ENCODE measurements at places on chromosomes 7 and 10. TPM values are rescaled to one million over a fixed set of nuclear protein-coding genes. Genes with fewer than 3 reads are reported as not detected.

- no peak overlapping the region for H3K27ac ChIP-seq
- H3K27me3 ChIP-seq, result no peaks in the 10 kb centered on the region
- no peak for DNase-seq
- no peaks in the 10 kb centered on the region for H3K4me1 ChIP-seq
- H3K4me3 ChIP-seq, result no peak overlapping the region
- no peaks in the 10 kb centered on the region for H3K36me3 ChIP-seq
Observed at GRCh38 chr7:10824154-10824553, 149.5 kb upstream of the PHF14 start.

DNA sequence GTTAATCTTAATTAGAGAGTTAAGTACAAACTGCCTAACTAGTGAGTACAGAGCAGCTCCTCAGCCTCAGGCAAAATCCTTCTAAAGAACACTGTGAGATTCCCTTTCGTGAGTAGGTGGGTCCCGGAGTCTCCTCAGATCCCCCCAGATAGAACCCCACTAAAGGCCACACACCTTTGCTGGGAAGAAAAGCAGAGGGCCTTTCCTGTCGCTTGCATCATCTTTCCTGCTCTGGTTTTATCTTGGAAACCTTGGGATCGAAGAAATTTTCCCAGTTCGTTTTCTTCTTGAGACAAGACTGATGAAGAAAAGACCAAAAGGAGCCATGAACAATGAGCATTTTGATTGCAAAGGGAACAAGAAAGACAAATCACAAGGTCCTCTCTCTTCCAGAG lies 40.9 kb downstream of the ICA1 start:
- H3K4me1 ChIP-seq, result no peaks in the 10 kb centered on the region
- peaks cover 18% of the 10 kb centered on the region for H3K36me3 ChIP-seq
- H3K27me3 ChIP-seq, result no peaks in the 10 kb centered on the region
- no peak for DNase-seq
- H3K4me3 ChIP-seq, result no peak overlapping the region

DNA sequence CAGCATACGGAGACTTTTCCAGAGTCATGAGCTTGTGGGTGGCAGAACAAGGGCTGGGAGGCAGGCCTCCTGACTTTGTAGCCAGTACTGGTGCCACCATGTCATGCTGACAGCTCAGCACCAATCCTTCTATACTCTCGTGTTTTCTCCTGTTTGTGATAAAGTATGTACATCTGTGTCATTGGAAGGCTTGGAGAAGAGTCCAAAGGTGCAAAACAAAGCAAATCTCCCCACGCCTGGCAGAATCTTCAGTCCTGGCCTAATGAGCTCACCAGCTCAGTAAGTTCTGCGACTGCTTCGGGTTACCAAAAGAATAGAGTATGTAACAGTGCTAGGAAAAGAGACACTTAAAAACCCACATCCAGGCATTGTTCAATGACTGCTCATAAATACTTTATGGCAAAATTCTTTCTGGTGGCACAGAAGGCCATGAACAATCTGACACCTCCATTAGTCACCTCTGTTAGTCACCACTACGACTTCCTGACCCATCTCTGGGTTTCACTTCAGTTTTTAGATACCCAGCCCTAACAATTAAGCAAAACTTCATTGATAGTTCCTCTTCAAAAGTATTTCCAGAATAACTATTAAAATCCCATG lies 24.5 kb downstream of the STEAP1 start:
- DNase-seq, result no peak
- peak overlapping the region; percentile 45 for H3K27ac ChIP-seq
- no peak overlapping the region for H3K4me3 ChIP-seq
- H3K4me1 ChIP-seq, result peaks cover 21% of the 10 kb centered on the region
- no peaks in the 10 kb centered on the region for H3K36me3 ChIP-seq

- H3K27me3 ChIP-seq, result peaks cover 94% of the 10 kb centered on the region
- DNase-seq, result no peak
- peaks cover 8% of the 10 kb centered on the region for H3K4me1 ChIP-seq
Observed at GRCh38 chr10:1738950-1739349, 1.6 kb upstream of the ADARB2 start.

- DNase-seq, result no peak
- no peaks in the 10 kb centered on the region for H3K36me3 ChIP-seq
- no peaks in the 10 kb centered on the region for H3K27me3 ChIP-seq
- peaks cover 36% of the 10 kb centered on the region for H3K4me1 ChIP-seq
- H3K4me3 ChIP-seq, result no peak overlapping the region
Observed at GRCh38 chr7:610531-611280, 91.1 kb upstream of the PDGFA start.

- no peak overlapping the region for H3K27ac ChIP-seq
- no peaks in the 10 kb centered on the region for H3K4me1 ChIP-seq
- no peaks in the 10 kb centered on the region for H3K36me3 ChIP-seq
- no peak overlapping the region for H3K4me3 ChIP-seq
Observed at GRCh38 chr7:142974626-142975025, 12.5 kb upstream of the KEL start.

GRCh38 chr7:17159500-17160037 lies 138.9 kb upstream of the AHR start:
- no peaks in the 10 kb centered on the region for H3K36me3 ChIP-seq
- no peak overlapping the region for H3K4me3 ChIP-seq
- DNase-seq, result no peak
- H3K27ac ChIP-seq, result no peak overlapping the region
- no peaks in the 10 kb centered on the region for H3K27me3 ChIP-seq
- H3K4me1 ChIP-seq, result no peaks in the 10 kb centered on the region

- H3K36me3 ChIP-seq, result no peaks in the 10 kb centered on the region
- H3K27ac ChIP-seq, result no peak overlapping the region
- DNase-seq, result no peak
Observed at GRCh38 chr7:158283016-158283974, 304.3 kb downstream of the PTPRN2 start.

GRCh38 chr7:100604976-100605911 lies 3.1 kb downstream of the PCOLCE start:
- no peaks in the 10 kb centered on the region for H3K36me3 ChIP-seq
- peak overlapping the region; percentile 57 for H3K27ac ChIP-seq
- no peak for DNase-seq
- H3K4me3 ChIP-seq, result peak overlapping the region; percentile 74

DNA sequence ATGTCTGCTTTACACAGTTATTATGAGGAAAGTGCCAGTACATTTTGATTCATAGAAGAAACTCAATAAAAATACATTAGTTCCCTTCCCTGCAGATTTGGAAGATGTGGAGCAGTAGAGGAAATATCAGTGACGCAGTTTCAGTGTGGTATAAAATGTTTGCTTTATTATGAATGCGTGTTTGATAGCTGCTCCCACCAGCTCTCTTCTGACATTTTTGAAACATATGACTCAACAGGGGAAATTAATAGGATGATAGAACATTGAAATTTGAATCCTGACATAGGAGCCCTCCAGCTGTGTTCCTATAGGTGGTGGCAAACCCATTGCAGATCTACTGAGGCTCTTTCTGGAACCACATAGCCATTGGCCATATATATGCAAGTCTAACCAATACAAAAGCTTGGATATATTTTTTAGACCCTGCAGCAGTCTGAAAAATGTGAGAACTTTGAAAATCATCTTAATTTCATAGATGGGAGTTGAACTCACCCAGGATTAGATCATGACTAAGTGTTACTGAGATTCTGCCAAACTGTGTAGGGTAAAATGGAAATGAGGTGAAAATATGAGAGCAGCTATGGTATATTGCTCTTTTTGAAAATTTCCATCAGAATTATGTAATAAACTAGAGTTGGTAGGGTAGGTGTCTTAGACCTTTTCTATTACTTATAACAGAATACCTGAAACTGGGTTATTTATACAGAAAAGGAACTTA lies 47.8 kb downstream of the BZW2 start:
- H3K36me3 ChIP-seq, result no peaks in the 10 kb centered on the region
- DNase-seq, result no peak
- H3K4me1 ChIP-seq, result no peaks in the 10 kb centered on the region
- H3K27ac ChIP-seq, result no peak overlapping the region
- no peaks in the 10 kb centered on the region for H3K27me3 ChIP-seq

- H3K4me3 ChIP-seq, result no peak overlapping the region
- no peak overlapping the region for H3K27ac ChIP-seq
- H3K27me3 ChIP-seq, result no peaks in the 10 kb centered on the region
Observed at GRCh38 chr10:70925377-70926225, 37.2 kb upstream of the PCBD1 start.

DNA sequence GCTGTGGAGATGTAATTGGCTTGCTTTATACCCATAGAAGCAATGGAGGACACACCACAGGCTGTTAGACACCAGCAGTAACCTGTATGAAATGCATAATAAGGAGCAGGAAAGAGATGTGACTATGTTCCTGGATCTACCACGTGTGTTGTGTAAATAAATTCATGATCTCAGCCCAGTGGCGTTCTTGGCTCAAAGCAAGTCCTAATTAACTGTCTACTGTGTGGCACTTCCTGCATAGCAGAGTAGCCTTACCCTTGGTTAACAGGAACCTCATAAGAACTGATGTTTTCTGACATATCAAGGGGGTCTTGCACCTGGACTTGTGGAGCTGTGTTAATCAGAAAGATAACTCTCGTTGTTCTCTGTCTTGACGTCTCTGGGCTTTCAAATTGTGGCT lies 25.7 kb upstream of the FAM180A start:
- H3K36me3 ChIP-seq, result no peaks in the 10 kb centered on the region
- no peaks in the 10 kb centered on the region for H3K27me3 ChIP-seq
- DNase-seq, result no peak
- H3K4me3 ChIP-seq, result no peak overlapping the region

- no peaks in the 10 kb centered on the region for H3K36me3 ChIP-seq
- no peak for DNase-seq
- H3K4me1 ChIP-seq, result no peaks in the 10 kb centered on the region
- peaks cover 40% of the 10 kb centered on the region for H3K27me3 ChIP-seq
Observed at GRCh38 chr10:123109466-123109865, 26.3 kb upstream of the HMX3 start.

DNA sequence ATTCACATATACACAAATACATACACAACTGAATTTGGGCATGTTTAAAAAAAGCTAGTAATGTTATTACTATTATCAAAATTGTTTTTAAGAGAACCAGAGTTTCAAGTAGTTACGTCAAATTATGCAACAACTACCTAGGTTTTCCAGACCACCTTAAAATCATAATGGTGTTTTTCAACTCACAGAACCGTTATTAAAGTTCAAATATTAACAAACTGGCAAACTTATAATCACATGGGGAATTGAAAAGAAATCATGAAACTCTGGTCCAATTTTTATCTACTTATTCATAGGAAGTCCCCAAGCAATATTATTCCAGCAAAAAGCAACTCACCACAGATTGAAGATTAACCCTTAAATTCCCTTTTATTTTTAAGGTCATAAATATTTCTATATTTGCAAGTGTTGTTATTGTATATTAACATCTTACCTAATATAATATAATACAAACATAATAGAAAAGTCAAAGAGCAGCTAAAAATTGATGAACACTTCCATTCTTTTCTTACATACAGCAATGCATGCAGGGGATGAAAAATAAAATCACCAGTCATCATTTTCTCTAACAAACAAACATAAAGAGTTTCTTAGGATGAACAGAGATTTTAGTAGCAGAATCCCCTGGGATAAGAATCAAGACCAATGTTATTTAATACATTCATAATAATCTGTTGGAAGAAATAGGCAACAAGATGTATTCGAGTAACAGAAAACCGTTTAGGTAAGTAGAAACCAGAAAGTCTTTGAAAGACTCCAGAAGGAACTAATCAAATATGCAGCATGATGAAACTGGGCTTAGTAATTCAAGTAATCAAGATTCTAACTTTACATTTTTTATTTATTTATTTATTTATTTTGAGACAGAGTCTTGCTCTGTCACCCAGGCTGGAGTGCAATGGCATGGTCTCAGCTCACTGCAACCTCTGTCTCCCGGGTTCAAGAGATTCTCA lies 391.1 kb downstream of the PARD3 start:
- no peak for DNase-seq
- H3K4me3 ChIP-seq, result no peak overlapping the region
- H3K36me3 ChIP-seq, result no peaks in the 10 kb centered on the region
- no peaks in the 10 kb centered on the region for H3K27me3 ChIP-seq
- no peak overlapping the region for H3K27ac ChIP-seq
- H3K4me1 ChIP-seq, result no peaks in the 10 kb centered on the region

- no peak for DNase-seq
- H3K27me3 ChIP-seq, result no peaks in the 10 kb centered on the region
Observed at GRCh38 chr7:99766484-99767099, 17.4 kb downstream of the CYP3A4 start.

- no peaks in the 10 kb centered on the region for H3K36me3 ChIP-seq
- H3K4me1 ChIP-seq, result no peaks in the 10 kb centered on the region
- H3K27me3 ChIP-seq, result peaks cover 45% of the 10 kb centered on the region
Observed at GRCh38 chr10:128540128-128540762, 414.0 kb upstream of the MKI67 start.

GRCh38 chr7:26105236-26105635 lies 46.8 kb upstream of the NFE2L3 start:
- peaks cover 31% of the 10 kb centered on the region for H3K4me1 ChIP-seq
- no peak overlapping the region for H3K27ac ChIP-seq
- H3K36me3 ChIP-seq, result no peaks in the 10 kb centered on the region
- no peak overlapping the region for H3K4me3 ChIP-seq
- no peaks in the 10 kb centered on the region for H3K27me3 ChIP-seq
- no peak for DNase-seq

- H3K27me3 ChIP-seq, result no peaks in the 10 kb centered on the region
- H3K36me3 ChIP-seq, result no peaks in the 10 kb centered on the region
- peak overlapping the region; percentile 67 for H3K27ac ChIP-seq
- H3K4me1 ChIP-seq, result peaks cover 36% of the 10 kb centered on the region
Observed at GRCh38 chr10:114632869-114633715, 25.0 kb downstream of the ABLIM1 start.

Gene ANKRD30A
- total RNA-seq, result not detected

Gene MICU1
- 57.5 TPM for total RNA-seq

Gene STEAP1
- 17.5 TPM for total RNA-seq

Gene CPED1
- total RNA-seq, result 14.1 TPM

Gene SPDYE9
- not detected for total RNA-seq

Gene ADRA2A
- total RNA-seq, result 2.8 TPM

Gene WNT2
- 21.7 TPM for total RNA-seq

Gene CUZD1
- 0.73 TPM for total RNA-seq

Gene HILPDA
- total RNA-seq, result 12.2 TPM

Gene HOXA13
- total RNA-seq, result not detected

Gene TRIL
- 2.9 TPM for total RNA-seq

Gene OR2F2
- total RNA-seq, result not detected

Gene GIMAP8
- 37.3 TPM for total RNA-seq

Gene BAMBI
- 24.7 TPM for total RNA-seq
